ENCODE measurements at places on chromosomes 7 and 10.

DNA sequence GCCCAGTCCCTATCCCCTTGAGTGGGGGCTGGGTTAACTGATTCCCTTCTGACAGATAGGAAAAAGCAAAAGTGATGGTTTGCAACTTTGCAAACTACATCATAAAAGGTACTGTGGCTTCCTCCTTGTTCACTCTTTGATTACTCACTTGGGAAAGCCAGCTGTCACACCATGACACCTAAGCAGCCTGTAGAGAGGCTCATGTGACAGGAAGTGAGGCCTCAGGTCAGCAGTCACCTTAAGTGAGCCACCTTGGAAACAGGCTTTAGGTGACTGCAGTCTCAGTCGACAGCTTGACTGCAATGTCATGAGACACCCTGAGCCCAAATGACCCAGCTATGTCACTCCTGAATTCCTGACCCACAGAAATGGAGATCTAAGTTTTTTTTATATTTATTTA lies 4.3 kb upstream of the CHCHD2 start:
- DNase-seq, result no peak

DNA sequence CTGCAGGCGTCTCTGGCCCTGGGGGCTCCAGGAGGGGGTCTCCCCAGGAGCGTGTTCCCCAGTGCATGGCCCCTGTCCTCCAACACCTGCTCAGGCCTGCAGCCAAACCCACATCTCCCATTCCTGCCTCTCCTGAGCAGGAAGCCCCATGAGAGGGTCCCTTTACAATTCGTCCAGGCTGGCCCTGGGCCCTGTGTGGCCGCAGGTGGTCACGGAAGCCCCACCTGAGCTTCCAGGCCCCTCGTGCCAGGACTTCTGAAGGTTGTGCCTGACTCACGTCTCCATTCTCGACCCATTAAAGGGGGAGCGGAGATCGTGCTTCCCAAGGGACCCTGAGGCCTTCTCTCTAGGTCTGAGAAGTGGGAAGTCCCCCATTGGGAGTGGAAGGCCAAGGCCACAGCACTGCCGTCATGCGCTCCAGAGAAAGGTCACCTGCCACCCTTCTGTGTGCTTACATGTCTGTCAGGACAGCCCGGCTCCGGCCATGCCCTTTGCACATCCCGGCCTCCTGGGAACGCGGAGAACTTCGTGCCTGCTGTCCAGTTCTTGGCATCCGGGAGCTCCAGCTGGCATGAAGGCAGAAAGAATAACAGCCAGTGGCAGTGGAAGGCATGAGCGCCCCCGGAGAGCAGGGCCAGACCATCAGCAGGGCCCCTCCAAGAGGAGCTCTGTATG lies 382.3 kb downstream of the DNAJB6 start:
- no peak for DNase-seq

GRCh38 chr7:118288098-118288497 lies 63.6 kb downstream of the ANKRD7 start:
- no peak for DNase-seq

DNA sequence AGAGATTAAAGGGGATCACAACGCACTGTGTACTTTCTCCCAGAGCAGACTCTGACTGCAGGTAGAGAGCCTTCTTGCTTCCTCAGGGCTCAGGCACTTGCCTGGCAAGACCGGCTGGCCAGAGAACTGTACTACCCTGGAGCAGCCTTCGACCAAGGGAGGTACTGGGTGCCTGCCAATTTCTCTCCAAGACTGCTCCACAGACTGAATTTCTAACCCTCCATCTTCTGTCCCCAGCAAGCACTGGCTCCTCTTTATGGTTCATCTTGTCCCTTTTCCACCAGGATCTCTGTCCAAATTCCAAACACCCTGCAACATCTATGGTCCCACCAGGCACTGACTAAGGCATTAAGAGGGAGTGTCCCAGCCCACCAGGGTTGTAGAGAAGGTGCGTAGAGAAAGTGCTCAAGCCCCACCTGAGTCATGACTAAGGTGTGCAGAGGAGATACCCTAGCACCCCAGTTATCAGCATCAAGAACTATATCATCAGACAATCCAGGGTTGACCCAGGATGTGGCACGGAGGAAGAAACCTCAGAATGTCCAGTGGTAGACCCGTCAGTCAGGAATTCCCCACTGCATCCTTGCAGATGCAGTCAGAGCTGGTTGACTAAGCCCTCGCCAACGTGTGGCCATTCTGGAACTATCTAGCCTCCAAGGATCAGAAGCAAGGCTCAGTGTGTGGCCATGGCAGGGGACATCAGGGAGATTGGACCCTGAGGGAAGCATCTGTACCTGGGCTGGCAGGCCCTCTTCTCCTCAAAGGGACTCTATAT lies 60.9 kb upstream of the CAMK2B start:
- no peak for DNase-seq

DNA sequence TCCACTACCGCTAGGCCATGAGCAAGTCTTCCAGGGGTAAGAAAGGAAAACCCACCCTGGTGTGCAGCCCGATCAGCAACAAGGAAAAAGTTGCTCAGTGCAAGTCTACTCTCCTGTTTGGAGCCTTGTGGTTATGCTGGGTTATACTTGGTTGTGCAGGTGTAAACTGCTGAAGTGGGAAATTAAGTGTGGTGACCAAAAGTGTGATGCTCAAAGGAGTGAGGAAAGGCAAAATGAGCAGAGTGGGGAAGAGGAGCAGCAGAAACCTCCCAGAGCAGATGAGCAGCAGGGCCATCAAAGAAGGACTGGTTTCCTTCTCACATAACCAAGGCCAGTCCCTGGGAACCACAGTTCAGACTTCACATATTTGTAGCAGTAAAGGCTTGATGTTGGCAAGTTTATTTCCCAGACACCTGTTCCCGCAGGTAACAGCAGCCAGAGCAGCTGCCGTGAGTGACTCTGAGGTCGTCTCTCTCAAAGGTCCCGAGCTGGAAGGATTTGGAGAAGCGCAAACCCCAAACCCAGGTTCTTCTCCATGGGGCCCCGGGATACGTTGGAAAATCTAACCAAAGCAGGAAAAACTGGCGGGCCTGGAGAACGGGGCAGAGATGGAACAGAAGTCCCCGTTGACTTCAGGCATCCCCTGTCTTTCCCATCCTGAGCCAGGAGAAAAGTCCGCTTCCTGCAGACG lies 607 bp upstream of the SMO start:
- DNase-seq, result no peak

DNA sequence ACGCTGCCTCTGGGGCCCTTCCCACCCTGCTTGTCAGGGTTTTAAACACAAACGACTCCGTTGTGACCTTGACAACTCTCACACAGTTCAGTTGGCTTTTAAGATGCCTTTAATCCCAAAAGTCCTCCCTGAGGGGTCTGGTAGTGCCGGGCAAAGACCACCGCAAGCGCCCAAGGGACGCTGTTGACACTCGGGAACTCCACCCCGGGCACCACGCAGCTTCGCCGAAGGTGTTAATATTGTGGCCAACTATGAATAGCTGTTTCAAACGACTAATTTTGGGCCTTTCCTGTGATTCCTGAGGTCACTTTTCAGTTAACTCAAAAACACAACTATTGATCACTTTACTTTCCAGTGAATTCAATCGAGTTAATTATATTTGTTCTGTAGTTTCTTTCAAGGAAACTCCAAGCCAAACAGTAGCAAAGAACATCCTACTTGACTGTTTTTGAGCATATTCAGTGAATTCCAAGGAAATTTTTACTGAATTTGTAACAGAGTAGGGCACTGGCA lies 958 bp upstream of the ESYT2 start:
- no peak for DNase-seq

GRCh38 chr7:56092789-56093531 lies at the start of gene PHKG1:
TSS of gene PHKG1 (minus strand) at chr7:56092952. CDS start at chr7:56088941, 4,011 bp downstream.
- no peak for DNase-seq

- no peak for DNase-seq
These were observed 7.7 kb upstream of the GTPBP4 start for GRCh38 chr10:980468-981093.

DNA sequence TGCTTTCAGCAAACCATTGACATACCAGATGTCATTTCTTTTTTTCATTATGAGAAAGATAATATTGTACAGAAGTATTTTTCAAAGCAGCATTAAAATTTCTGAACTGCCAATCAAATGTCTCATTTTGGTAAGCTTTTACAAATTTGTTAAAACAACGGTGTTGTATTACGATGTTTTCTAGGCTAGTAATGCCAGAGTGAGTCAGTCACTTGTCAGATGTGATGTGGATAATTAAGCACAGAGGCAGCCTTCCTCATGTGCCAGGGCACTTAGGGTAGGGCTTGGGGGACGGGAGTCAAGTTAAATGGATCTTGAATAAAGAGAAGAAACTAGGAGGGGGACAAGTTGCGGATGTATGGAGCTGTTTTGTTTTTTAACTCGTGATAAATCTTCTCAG lies 10.1 kb downstream of the PSTK start:
- DNase-seq, result no peak

All from activated naive CD8-positive, alpha-beta T cell treated with anti-CD3 and anti-CD28 coated beads, Interleukin-2, amount 50 U/mL, for 24 hours (primary cell).